Activated T-cell treated with anti-CD3 and anti-CD28 coated beads for 4 hours (primary cell): ENCODE measurements at places on chromosomes 3 and 15.

- no peak for DNase-seq
These were observed at the start of gene ARNT2 for GRCh38 chr15:80404057-80404760. Gene ARNT2 (plus strand): TSS chr15:80404382. CDS start chr15:80404516, 134 bp downstream.

DNA sequence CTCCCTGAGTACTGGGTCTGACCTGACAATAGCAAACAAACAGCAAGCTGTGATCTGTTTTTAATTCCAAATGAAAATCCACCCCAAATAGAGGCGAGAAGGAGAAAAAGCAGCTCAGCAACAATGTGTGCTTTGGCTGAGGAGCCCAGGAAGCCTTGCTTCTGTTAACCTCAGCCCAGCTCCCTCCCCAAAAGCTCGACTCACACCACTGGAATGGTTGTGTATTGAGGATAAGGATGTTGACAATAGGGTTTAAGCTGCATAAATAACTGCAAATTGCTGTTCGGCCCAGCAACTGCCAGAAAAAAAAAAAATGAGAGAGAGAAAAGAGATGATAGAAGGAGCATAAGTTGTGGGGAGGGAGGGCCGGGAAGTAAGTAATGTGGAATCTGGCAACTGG lies 104.0 kb upstream of the TBC1D5 start:
- no peak for DNase-seq

GRCh38 chr3:184325715-184326369 lies 11.4 kb downstream of the EIF4G1 start:
- no peak for DNase-seq

GRCh38 chr3:31432897-31433678 lies 99.6 kb upstream of the STT3B start:
- no peak for DNase-seq

DNA sequence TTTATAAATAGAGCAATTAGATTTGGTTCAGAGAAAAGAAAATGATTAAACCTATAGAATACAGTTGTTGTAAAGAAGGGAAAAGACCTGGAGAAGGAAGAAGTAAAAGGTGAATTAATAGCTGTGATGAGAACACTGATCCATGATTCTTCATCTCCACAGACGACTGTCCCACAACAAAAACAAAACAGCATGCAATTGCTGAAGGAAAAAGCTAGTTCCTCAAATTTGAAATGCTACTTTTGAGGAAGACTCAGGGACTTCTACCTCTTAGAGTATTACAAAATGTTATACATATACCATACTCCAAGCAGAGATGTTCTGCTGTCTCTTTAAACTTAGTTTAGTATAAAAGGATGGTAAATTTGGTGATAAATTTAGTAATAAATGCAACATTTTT lies 21.5 kb downstream of the ALCAM start:
- DNase-seq, result no peak

- DNase-seq, result no peak
These were observed 117.6 kb upstream of the SAMMSON start for GRCh38 chr3:69881756-69882428.

- no peak for DNase-seq
These were observed 10.9 kb upstream of the CCNL1 start for GRCh38 chr3:157170861-157171260.

DNA sequence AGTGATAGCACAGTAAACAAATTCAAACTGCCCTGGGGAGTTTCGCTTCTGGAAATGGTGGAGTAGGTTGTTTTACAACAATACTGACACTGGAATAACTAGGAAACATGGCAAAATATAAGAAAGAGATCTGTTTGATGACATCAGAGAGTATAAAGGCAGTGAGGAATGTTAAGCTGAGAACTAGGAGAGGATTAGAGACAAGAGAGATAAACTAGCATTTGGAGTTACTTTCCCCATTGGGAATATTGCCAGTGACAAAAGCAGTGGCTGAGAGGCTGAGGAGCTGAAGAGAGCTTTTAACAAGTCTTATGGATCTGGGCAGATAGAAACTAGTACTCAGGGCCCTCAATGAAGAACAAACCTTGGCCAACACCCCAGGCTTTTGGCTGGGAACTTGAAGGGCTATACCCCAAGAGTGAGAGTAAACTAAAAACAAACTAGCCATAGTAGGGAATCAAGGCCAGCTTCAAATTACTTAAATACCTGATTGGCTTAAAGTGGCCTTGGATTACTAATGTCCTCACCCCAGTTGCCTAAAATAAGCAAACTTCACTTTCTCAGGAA lies 280.4 kb downstream of the KLF13 start:
- DNase-seq, result no peak

GRCh38 chr3:192038726-192039125 lies 577.8 kb downstream of the PYDC2 start:
- DNase-seq, result no peak

DNA sequence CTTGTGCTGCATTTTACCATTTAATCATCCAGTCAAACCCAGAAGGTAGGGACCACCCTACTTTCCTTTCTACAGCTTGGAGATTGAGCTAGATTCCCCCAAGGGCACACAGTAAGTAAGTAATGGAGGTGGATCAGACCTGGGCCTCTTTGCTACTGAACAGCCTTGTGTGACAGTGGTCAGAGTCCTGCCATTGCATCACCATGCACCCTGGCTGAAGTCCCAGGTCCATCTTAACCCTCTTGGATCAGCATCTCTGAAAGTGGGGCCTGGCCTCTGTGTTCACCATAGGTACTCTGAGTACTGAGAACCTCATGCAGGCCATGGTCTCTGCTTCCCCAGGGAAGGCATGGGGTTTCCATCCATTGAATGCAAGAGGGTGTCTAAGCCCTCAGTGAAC lies 34.5 kb upstream of the ATP10A start:
- DNase-seq, result no peak

DNA sequence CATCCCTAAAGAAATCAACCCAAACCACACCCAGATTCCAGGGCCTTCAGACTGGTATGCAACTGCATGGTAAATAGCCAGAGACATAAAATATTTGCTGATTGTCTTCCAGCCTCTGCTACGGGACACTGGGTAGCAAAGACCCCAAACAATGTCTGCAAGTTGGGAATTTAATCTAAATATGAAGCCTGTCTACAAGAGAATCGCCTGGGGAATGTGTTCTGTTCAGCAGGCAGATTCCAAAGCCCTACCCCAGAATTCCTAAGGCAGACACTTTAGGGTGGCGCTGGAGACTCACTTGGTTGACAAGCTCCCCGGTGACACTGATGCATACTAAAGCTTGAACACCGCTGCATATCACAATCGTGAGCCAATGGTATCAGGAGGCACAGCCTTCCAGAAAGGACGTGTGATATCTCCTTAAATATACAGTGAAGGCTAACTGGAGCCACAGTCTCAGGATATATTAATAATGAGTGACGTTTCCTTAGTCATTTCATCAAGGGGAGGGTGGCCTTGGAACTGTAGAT lies 684.1 kb downstream of the NTRK3 start:
- no peak for DNase-seq

- no peak for DNase-seq
These were observed 3.2 kb upstream of the FLNB start for GRCh38 chr3:58004973-58005372.

- no peak for DNase-seq
These were observed 1024.9 kb downstream of the TUSC7 start for GRCh38 chr3:117734496-117734895.

GRCh38 chr3:86782866-86783265 lies 208.1 kb downstream of the VGLL3 start:
- no peak for DNase-seq

GRCh38 chr15:29692527-29692926 lies 129.7 kb downstream of the TJP1 start:
- DNase-seq, result no peak

DNA sequence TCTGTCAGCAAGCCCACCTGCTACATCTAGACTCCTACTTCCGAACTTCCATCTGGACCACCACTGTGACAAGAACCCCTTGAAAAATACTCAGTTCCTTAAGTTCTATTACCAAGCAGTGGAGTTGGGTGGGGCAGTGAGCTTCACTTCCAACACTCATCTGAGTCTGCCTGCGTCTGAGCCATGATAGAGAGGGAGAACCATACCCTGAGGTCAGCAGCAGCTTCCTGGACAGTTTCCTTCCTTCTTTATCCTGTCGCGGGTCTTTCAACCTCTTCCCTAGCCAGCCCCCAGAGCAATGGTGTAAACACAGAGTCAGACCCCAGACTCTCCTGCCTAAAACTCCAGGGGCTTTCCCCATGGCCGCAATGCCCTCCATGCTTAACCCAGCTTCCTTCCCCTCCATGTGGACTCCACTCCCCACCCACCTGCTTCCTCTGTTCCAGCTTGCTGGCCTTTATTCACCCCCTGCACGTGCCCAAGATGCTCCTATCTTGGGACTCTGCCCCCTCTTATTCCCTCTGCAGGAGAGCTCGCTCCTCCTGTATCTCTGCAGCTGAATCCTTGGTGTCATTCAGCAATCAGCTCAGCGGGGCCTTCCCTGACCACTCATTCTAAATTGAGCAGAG lies 211.2 kb downstream of the SHQ1 start:
- DNase-seq, result no peak

DNA sequence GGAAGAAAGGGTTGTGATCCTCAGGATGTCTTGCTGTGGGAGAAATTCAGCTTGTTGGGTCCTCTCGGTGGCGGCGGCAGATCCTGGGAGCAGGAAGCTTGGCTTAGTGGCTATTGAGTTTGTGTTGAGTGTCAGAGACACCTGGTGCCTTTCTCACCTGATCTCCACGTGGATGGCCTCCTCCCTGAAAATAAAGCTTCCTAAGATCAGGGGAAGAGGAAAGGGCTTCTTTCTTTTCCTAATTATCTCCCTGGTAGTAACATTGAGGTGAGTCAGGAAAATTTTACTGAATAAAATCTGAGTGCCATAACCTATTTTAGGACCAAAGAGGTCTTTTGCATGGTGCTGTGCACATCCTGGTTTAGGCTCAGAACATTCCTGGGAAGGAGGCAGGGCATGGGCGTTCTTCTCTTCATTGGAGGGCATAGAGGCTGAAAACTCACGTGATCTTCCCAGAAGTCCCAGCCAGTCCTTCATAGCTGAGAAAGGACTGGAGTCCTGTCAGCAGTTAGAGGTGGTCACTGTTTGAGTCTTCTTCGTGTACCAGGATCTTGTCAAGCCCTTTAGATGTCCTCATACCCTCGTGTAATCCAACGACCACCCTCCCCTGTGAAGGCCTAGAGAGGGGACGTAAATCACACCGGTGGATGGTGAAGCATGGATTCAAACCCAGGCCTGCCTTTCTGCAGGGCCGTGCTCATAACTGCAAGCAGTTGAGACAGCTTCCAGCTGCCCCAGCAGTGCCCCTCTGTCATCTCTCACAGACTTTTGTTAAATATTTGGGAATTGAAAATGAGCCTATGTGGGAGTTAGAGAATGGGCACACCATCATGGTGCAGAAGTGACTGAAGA lies 1.1 kb downstream of the CMTM8 start:
- no peak for DNase-seq

- no peak for DNase-seq
These were observed 11.0 kb upstream of the SLMAP start for GRCh38 chr3:57745101-57745500.

GRCh38 chr15:56782306-56782705 lies 49.0 kb upstream of the ZNF280D start:
- no peak for DNase-seq

- DNase-seq, result no peak
These were observed 70.9 kb downstream of the GMPS start for GRCh38 chr3:155941354-155941753.

DNA sequence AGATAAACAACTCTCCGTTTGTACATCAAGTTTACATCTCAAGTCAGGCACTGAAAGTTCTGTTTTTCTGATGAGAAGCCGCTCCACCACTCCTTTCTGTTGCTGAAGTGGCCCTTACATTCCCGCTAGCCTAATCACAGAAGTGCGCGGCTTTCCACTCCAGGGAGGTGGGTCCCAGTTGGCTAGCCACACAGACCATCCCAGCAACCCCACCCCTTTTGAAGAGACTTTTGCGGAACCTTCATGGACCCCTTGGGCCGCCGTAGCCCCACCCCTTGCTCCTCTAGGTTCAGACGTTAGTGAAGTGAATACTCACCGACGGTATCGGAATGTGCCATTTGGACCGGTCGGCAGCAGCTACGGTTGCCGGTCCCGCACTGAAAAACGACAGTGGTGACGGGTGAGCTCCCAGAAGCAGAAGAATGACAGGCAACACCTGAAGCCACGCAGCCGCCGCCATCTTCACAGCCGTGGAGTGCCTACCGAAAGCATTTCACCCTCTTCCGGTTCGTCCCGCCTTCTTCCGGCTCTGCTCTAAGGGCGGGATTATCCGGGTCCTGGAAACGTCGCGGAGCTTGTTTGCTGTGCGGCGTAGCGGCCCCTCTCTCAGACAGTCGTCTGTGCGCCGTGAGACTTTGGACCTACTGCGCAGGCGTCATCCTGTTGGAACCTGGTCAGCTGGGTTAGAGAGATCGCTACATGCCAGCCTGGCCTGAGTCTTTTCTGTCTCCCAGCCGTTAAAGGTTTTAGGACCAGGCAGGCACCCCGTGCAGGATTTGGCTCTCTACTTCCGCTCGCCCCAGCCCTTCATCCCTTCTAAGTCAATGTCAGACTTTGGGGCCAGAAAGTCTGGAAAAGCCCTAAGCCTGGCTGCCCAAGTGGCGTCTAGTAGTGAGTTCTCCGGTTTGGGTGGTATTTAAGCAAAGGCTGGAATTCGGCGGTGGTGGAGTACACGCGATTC lies at the start of the genes GANC and TMEM87A:
Gene GANC (plus strand): TSS at position 263 of the 961 bp plus-strand sequence. CDS start 1,281 bp downstream, outside the sequence.
Gene TMEM87A (minus strand): TSS at position 495 of the 961 bp plus-strand sequence. CDS start 35 bp downstream, at position 460.
- peak; percentile 94 for DNase-seq

GRCh38 chr3:82745544-82745943 lies 984.1 kb upstream of the GBE1 start:
- no peak for DNase-seq

DNA sequence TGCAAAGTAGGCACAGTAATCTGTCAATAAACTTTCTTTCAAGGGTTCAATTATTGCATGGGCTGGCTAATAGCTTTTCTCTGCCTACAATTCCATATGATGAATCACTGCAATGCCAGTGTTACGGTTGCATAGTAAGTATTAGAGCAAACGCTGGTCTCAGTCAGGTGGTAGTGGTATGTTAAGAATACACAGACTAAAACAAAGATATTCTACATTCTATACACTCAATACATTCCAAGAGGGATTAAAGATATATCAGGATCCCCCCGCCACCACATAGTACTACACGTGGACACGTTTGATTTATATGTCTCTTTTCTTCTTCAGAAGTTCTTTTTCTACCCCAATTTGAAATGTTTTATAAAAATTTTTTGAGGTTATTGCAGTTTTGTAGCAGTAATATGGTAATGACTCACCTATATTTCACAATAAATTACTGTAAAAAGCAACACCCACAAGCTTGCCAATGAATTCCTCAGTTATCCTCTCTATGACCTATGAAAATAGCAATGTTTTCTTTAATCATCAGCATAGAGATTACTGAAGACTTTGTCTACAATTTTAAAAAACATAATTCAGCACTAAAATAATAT lies 68.2 kb downstream of the CD200R1L start:
- DNase-seq, result no peak

DNA sequence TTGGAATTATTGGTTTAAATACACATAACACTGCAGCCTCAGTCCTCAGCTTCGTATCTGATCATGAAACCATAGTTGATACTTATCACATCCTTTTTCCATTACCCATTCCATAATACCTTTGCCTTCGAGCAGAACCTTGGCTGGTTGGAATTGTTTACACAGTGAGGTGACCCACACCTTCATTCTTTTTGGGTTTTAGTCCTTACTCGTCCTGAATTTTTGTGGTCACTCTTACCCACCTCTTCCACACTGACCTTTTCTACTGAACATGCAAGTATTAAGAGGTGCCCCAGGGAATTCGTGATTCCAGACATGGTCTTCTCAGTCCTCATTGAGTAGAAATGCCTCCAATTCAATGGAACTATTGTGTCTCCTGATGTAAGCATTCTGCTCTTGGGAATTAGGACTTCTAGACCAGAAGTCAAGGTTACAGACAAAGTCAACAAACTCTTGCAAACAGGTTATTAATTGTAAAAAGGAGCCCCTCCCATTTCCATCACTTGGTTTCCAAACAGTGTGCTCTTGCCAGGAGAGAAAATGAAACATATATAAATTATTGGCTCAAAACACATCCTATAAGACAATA lies 37.7 kb downstream of the SCN11A start:
- DNase-seq, result no peak
